ENCODE measurements at places on chromosomes 11 and 22.

- DNase-seq, result no peak
Observed at GRCh38 chr11:128878455-128878854, 11.4 kb upstream of the KCNJ1 start.

DNA sequence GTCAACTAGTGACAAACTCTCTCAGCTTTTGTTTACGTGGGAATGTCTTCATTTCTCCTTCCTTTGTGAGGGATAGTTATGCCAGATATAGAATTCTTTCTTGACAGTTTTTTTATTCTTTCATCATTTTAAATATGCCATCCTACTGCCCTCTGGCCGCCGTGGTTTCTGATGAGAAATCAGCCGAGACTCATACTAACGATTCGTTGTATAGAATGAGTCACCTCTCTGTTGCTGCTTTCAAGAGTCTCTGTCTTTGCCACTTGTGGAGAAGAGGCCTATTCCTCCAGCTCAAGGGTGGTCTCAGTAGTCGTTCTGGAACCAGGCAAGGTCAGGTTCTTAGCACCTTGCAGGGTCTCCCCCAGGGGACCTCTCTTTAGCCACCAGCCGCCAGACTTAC lies 8.0 kb downstream of the MYO7A start:
- no peak for DNase-seq

DNA sequence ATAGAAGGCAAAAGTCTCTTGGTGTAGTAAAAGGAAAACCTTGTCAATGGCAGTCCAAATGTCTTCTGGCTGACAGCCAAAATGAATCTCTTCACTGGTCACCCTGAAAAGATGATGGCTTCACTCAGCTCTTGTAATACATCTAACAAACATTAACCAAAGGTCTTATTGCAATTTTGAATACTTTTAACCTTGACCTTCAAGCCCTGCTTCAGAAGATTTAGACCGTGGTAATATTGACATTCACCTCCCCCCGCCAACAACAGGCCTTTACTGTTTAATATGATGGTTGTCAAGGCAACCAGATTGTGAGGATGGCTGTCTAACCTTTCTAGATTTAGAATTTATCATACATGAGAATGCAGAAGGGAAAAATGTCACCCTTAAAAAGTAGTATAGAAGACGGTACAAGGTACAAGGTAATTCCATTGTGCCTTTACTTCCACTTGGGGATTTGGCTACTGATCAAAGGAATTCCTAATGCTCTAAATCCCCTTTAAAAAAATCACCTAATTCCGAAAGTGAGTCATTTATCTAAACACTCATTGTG lies 342.3 kb downstream of the LARGE1 start:
- DNase-seq, result no peak

GRCh38 chr11:3095712-3096361 lies 38.6 kb upstream of the CARS1 start:
- DNase-seq, result no peak

GRCh38 chr11:134072844-134073243 lies 4.0 kb downstream of the JAM3 start:
- no peak for DNase-seq

GRCh38 chr11:67421430-67422031 lies 6.1 kb downstream of the CARNS1 start:
- no peak for DNase-seq

DNA sequence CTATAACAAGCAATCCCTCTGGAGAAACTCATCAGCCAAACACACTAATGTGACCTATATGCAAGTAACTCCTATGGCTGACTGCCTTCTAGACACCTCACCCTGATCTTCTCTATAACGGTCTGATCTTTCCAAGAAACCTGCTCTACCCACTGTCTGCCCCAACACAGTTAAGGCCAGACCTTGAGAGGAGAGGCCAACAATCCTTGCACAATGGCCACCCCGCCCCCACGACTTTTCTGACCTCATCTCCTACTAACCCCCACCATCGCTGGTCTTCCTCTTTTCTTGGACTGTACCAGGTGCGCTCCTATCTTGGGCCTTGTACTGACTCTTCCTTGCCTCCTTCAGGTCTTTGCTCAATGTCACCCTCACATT lies 12.5 kb downstream of the HIRA start:
- DNase-seq, result no peak

GRCh38 chr11:56855217-56855616 lies 106.7 kb upstream of the OR9G4 start:
- no peak for DNase-seq

DNA sequence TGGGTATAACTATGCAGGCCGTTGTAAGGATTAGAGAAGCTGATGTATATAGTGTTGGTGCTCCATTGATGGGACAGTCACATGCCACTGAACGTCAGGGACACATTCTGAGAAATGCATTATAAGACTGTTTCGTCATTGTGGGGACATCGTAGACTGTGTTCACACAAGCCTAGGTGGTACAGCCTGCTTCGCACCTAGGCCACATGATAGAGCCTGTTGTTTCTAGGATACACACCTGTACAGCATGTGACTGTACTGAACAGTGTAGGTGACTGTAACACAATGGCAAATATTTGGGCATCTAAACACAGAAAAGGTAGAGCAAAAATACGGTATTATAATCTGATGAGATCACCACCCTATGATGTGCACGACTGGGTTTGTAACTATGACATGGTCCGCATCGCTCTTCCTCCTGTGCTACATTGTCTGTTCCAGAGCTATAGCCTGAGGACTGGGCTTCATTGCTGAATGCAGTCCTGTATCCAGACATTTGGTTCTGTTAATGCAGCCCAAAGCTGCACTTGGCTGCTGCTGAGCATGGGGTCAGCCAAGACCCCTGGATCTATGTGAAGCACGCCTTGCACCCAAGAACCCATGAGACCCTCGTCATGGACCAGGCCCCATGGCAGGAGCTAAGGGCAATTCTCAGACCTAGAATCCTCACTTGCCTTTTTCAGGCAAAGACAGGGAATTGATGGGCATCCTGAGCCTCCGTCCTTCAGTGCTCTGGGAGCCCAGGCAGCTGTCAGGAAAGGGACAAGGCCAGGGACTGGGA lies 51.1 kb upstream of the THY1 start:
- DNase-seq, result no peak

- DNase-seq, result peak; percentile 34
Observed at GRCh38 chr11:35126000-35126878, 12.7 kb upstream of the CD44 start.
